Fibroblast of skin of back (primary cell): ENCODE measurements at places on chromosomes 13 and 19.

DNA sequence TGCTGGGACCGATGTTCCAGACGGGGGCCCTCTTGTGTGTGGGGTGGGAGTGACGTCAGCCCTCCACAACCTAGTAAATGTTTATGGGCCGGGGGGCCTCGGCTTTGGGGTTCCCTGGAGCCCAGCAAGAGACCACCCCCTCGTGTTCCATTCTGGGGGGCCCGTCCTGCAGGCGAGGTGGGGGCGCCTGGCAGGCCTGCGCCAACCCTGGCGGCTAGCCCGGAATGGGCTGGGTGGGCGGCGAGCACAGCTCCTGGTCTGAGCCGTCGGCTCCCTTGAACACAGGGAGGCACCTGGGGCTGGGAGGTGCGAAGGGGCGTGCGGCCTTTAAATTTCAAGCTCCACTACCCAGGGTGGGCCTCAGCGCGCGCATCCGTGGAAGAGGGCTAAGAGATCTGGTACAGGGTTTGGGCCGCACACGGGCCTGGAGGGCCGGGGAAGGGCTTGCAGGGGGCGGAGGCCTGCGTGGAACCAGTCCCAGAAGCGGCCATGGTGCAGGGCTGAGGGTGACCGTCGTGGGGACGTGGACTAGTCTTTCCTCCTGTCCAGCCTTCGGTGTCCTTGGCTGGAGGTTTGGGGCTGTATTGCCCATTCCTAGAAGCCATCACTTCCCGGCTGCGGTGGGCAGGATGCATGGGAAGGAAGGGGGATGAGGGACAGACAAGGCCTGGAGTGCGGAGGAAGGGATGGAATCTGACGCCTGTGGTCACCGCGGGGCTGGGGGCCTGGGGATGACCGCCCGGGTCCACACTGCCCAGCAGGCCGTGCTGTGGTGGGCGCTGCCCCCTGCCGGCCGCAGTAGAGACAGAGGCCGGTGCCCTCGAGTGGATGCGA lies 11.4 kb downstream of the NDUFA11 start:
- DNase-seq = no peak

GRCh38 chr13:21894091-21894490 lies 223.2 kb downstream of the FGF9 start:
- no peak for DNase-seq

GRCh38 chr13:30702006-30702405 lies 33.3 kb upstream of the ALOX5AP start:
- DNase-seq = no peak

DNA sequence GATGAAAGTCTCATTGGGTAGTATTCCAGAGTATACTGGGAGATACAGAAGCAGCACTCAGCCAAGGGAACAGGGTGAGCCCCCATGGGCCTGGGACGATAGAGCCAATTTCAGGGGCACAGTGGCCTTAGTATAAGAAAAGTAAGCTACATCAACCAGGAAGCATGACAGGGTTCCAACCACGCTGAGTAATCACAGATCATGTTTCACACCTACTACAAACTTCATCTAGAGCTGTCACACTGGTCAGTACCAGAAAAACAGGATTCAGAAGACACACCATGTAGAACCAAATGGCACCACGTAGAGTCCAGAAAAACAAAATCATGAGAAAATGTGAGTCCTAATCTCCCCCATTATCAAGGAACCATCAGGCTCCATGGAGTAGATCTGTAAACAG lies 1292.4 kb upstream of the MIR17HG start:
- DNase-seq = peak; percentile 2

DNA sequence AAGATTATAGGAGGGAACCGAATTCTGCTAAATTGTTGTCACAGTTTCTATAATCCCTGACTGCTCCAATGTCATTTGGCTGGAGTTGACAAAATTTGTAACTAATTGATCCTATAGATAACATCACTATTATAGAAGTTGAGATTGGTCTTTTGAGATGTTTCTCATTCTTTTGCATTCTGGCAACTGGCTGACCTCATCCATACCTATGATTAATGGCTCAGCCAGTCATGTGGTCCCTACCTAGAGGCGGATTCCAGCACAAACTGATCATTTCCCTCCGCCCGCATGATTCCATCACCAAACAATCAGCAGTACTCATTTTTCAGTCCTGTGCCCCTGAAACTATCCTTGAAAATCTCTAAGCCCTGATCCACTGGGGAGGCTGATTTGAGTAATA lies 4.2 kb downstream of the PSG2 start:
- DNase-seq = peak; percentile 80

DNA sequence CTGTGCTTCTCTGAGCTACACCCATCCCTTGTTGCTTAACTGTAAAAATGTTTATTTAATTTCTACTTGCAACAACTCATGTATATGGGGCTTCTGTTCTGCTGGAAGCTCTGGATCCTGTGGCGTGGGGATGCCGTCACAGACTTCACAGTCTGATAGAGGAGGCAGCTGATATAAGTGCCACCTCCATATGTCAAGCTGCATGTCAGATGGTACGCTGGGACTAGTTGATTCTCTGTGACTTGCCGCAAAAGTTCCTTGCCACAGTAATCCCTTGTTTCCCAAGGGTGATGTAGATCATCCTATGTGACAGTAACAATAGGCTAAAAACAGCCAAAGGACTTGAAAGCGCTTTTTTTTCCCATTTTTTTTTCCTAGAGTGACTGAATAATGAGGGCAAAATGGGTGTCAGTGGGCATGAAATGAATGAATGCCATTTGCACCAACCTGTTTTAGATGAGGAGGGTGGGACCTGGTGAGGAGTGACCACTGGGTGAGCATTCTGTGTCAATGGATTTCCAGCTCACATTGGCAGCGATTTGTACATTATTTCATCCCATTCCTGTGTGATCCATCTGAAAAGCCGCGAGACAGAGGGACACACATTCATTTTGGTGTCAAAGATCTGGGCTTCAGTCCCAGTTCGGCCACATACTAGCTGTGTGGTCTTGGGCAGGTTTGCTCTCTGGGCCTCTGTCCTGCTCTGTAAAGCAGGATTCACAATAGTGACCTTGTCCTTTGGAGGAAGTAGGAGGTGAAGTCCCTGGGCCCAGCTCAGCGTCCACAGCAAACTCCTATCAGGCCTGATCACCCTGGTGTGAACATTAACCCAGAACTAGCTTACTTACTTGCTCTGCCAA lies 88.9 kb upstream of the RNF113B start:
- DNase-seq = no peak

- DNase-seq = no peak
Measured at GRCh38 chr13:23354520-23354919, 79.0 kb downstream of the SACS start.

DNA sequence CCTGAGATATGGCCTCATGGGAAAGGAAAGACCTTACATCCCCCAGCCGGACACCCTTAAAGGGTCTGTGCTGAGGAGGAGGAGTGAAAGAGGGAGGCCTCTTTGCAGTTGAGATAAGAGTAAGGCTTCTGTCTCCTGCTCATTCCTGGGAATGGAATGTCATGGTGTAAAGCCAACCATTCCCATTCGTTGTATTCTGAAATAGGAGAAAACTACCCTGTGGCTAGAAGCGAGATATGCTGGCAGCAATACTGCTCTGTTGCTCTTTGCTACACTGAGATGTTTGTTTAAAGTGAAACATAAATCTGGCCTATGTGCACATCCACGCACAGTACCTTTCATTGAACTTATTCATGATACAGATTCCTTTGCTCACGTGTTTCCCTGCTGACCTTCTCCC lies 783 bp upstream of the ZNF587B start:
- no peak for DNase-seq

- DNase-seq = no peak
Measured at GRCh38 chr13:30874561-30874960, 31.5 kb upstream of the MEDAG start.

DNA sequence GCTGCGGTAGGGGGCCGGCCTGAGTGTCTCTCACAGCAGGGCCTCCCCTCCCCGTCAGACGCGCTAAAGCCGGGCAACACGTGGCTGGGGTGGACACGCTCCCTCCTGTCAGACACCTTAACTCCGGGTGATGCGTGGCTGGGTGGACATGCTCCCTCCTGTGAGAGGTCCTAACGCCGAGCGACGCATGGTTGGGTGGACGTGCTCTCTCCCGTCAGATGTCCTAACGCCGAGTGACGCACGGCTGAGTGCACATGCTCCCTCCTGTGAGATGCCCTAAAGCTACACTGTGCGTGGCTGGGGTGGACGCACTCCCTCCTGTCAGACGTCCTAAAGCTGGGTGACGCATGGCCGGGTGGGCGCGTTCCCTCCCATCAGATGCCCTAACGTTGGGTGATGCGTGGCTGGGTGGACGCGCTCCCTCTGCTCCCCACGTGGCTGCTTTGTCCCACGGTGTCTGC lies 126.1 kb upstream of the MCF2L start:
- DNase-seq = no peak

DNA sequence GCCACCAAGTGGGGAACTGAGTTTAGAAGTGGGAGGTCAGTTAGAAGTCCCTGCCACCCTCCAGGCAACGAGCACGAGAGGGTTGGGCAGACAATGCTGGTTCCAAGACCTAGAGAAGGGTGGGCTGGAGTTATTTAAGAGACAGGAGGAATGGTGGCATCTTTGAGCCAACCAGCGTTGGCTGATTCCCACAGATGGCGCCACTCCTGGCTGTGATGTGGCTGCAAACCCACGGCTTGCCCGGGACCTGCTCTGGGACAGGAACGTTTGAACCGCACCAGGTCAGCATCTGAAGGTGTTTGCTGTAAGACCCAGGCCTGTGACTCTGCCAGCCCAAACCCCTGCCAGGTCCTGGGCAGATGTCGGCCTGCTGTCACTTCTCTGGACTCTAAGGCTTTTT lies 42.8 kb downstream of the BICRA start:
- no peak for DNase-seq

- DNase-seq = no peak
Measured at GRCh38 chr13:111123221-111123620, 8.1 kb downstream of the ARHGEF7 start.

GRCh38 chr13:42363941-42364612 lies 92.1 kb downstream of the AKAP11 start:
- peak; percentile 32 for DNase-seq

GRCh38 chr19:2782329-2782935 lies 641 bp downstream of the SGTA start:
- no peak for DNase-seq

GRCh38 chr13:112752211-112752610 lies 62.4 kb downstream of the ATP11A start:
- no peak for DNase-seq

DNA sequence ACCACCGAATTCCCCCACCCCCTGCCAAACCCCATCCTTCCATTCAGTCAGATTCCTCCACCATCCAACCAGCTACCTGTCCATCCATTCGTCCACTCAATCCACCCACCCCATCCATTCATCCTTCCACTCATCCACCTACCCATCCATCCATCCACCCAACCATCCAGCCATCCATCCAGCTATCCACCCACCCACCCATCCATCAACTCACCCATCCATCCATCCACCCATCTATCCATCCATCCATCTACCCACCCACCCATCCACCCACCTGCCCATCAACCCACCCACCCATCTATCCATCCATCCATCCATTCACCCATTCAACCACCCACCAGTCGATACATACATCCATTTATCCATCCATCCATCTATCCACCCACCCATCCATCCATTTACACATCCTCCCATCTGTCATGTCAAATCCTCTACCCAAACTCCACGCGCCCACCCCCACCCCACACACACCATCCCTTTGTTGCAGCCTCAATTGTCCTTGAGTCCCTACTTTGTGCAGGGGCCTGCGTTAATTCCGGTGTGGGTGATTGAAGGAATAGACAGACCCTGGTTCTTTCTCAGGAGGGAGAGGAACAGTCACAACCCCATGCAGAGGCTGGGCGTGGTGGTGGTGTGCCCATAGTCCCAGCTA lies 5.3 kb upstream of the SLC5A5 start:
- no peak for DNase-seq

- DNase-seq = peak; percentile 35
Measured at GRCh38 chr19:52138278-52138982, 1.3 kb downstream of the ZNF616 start.

- DNase-seq = peak; percentile 88
Measured at GRCh38 chr13:25752957-25753551, 298.8 kb downstream of the SHISA2 start.

DNA sequence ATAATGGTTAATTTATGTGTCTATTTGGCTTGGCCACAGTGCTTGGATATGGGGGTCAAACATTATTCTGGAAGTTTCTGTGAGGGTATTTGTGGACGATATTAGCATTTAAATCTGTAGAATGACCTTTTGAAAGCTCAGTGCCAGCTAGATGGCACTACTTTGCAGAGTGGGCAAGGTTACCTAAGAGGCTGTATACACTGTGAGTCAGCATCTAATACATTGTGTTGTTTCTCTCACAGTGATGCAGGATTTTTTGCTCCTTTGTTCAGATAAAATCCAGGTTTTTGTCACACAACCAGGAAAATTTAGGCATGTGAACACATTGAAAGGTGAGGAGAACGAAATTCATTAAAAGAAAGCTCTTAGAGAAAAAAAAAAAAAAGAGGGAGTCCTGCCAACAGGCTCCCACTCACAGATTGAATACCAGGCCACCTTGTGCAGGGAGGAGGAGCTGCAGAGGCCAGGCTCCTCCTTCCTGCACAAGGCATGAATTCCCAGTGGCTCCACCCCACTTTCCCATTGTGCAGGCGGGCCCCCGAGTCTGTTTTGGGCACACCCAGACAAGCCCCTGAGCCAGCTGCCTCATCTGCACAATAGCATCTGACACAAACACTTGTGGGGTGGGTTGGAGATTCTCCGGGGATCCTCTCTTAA lies 551.0 kb upstream of the ATXN8OS start:
- no peak for DNase-seq

DNA sequence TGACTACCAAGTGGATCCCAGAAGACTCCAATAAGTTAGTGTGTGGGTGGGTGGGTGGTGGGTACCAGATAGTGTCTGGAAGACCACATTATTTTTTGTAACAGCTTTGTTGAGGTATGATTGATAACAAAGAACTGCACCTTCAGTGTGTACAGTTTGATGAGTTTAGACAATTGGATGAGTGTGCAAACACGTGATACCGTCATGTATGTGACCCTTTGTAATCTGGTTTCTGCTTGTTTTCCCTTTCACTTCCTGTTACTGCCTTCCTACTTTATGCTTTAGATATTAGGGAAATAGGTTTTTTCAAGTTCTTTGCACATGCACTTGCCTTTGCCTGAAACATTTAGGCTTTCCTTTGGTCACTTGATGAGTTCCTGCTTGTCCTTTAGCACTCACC lies 8.5 kb downstream of the RPL21 start:
- no peak for DNase-seq

DNA sequence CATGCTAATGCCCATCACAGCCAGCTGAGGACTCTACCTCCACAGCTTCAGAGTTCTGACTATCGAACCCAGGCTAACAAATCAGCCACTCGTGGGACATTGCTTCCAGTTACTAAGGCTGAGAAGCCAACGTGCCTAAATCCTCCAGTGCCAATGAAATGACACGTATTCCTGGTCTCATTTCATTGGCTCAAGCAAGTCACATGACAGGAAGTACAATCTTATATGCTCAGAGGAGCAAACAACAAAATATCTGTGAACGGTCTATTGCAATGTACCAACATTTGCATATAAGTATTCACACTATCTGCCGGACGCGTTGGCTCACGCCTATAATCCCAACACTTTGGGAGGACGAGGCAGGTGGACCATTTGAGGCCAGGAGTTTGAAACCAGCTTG lies 12.8 kb upstream of the IZUMO2 start:
- no peak for DNase-seq

- DNase-seq = peak; percentile 84
Measured at GRCh38 chr13:57629821-57630235, 1.7 kb upstream of the PCDH17 start.

- no peak for DNase-seq
Measured at GRCh38 chr13:98917116-98917515, 60.7 kb downstream of the DOCK9 start.

GRCh38 chr19:51462276-51462675 lies 4.0 kb upstream of the SIGLEC8 start:
- DNase-seq = no peak
